Fibroblast of mammary gland (primary cell): ENCODE measurements at places on chromosomes 12 and 14.

DNA sequence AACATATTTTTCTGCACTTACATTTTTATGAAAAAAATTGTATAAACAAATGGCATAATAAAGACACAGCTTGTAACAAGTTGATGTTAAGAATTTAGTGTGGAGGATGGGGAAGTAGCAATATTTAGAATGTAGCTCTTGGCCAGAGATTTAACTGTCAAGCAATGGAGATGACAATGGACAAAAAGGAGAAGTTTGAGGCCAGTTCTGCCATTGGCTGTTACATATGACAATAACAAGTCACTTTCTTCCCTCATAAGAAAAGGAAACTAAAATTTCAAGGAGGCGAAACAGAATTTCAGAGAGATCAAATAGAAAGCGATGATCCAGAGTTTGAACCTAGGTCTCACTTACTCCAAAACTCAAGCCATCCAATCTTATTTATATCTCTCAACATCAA lies 122.8 kb upstream of the CCDC175 start:
- no peak for DNase-seq

GRCh38 chr14:95331708-95332408 lies 12.2 kb upstream of the CLMN start:
- no peak for DNase-seq

DNA sequence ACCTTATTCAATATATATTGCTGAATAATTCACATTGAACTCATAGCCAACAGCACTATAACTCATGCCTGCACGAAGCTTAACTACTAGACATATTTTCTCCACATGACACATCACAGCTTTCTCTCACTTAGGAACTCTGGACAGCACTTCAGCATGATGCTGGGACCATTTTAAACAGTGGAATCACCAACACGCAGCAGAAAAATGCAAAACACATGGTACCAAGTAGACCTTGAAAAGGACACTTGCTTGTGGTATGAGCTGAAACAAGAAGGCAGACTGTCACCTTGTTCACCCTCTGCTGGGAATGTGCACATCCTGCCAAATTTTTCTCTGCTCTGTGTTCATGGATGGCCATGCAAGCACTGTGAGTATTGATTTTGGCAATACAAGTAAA lies 34.8 kb upstream of the CD9 start:
- DNase-seq: peak; percentile 19

GRCh38 chr14:55603401-55603953 lies 23.5 kb downstream of the KTN1 start:
- DNase-seq: no peak

- DNase-seq: peak; percentile 59
These were observed 2.3 kb downstream of the SPATS2 start for GRCh38 chr12:49369411-49370145.

DNA sequence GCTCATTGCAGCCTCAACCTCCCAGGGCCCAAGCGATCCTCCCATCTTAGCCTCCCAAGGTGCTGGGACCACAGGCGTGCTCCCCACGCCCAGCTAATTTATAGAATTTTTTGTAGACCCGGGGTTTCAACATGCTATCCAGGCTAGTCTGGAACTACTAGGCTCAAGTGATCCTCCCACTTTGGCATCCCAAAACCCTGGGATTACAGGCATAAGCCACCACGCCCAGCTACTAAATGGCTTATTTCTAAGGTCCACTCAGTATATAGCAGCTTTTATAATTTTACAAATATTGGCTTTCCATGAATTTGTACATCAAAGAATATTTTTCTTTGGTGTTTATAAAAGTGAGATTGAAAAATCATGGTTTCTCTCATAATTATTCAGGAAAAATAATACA lies 167.8 kb downstream of the TTC7B start:
- no peak for DNase-seq

- DNase-seq: peak; percentile 71
These were observed 49.5 kb downstream of the PPP2R5C start for GRCh38 chr14:101810897-101811621.

DNA sequence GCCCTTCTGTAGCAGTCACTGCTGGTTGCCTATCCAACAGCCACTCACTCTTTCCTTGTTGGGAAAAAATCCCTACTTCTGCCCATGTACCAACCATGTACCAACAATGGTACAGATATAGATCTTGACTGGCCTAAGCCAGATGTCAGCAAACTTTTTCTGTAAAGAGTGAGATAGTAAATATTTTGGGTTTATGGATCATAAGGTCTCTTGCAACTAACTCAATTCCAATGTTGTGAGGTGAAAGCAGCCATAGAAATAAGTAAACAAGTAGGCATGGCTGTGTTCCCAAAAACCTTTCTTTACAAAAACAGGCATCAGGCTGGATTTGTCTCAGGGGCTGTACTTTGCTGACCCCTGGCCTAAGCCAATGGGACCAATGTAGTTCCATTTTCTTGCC lies 73.5 kb downstream of the ARMH4 start:
- no peak for DNase-seq
